ENCODE measurements at places on chromosomes 16 and 17. TPM values are rescaled to one million over a fixed set of nuclear protein-coding genes. Genes with fewer than 3 reads are reported as not detected.

TNFRSF13B gene
- not detected for total RNA-seq

ST6GALNAC2 gene
- total RNA-seq: 0.59 TPM

TP53TG3C gene
- total RNA-seq: not detected

HAS3 gene
- 1.4 TPM for total RNA-seq

CACNG3 gene
- not detected for total RNA-seq

ADAP2 gene
- total RNA-seq: 0.72 TPM

OR1G1 gene
- total RNA-seq: not detected

TEDC2 gene
- total RNA-seq: 3.5 TPM

VASN gene
- 217 TPM for total RNA-seq

ANKRD40CL gene
- total RNA-seq: 0.36 TPM

NUDT7 gene
- 2.9 TPM for total RNA-seq

RDM1 gene
- 0.36 TPM for total RNA-seq

WDR45B gene
- total RNA-seq: 66.3 TPM

TEKT1 gene
- not detected for total RNA-seq

IQCK gene
- total RNA-seq: 9.4 TPM

PIRT gene
- total RNA-seq: not detected

SMTNL2 gene
- not detected for total RNA-seq

QRICH2 gene
- total RNA-seq: 3.6 TPM

OTOP2 gene
- not detected for total RNA-seq

MT1G gene
- total RNA-seq: not detected

SERPINF2 gene
- total RNA-seq: not detected

EME2 gene
- total RNA-seq: 10.0 TPM

GNGT2 gene
- total RNA-seq: not detected

KRT222 gene
- total RNA-seq: under 0.01 TPM

CHMP6 gene
- total RNA-seq: 21.4 TPM

TMIGD1 gene
- not detected for total RNA-seq

PRCD gene
- 5.3 TPM for total RNA-seq

TMC6 gene
- under 0.01 TPM for total RNA-seq

DNAI2 gene
- not detected for total RNA-seq

SULT1A1 gene
- 1.8 TPM for total RNA-seq

PPY gene
- not detected for total RNA-seq

ZNF785 gene
- total RNA-seq: 13.6 TPM

MYOCD gene
- under 0.01 TPM for total RNA-seq

CHMP1A gene
- 110 TPM for total RNA-seq

Data from osteoblast (primary cell).